Inflammatory macrophage treated with lipopolysaccharide for 4 hours (primary cell): ENCODE measurements at places on chromosomes 6 and 20.

GRCh38 chr20:21982559-21982958 is 277.1 kb downstream of the PAX1 start:
- DNase-seq, result no peak

DNA sequence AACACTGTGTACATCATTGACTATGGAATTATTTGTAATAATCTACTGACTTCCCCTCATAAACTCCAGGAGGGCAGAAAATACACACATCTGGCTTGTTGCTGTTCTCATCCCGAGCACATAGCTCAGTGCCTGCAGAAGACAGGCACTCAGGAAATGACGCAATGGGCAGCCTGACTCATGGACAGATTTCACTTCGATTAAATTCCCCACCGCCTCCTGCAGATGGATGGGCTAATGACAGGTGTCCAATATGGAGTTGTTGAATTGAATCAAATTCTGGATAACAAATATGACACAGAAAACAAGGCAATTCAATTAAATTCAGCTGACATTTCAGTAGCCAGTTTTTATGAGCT is 9.1 kb downstream of the ANKRD60 start:
- DNase-seq, result peak; percentile 27

GRCh38 chr6:39998126-39998525 is 63.9 kb upstream of the MOCS1 start:
- no peak for DNase-seq

GRCh38 chr6:157615951-157616350 is 207.1 kb upstream of the SNX9 start:
- DNase-seq, result no peak

GRCh38 chr6:14423955-14424354 is 306.4 kb downstream of the CD83 start:
- DNase-seq, result no peak

DNA sequence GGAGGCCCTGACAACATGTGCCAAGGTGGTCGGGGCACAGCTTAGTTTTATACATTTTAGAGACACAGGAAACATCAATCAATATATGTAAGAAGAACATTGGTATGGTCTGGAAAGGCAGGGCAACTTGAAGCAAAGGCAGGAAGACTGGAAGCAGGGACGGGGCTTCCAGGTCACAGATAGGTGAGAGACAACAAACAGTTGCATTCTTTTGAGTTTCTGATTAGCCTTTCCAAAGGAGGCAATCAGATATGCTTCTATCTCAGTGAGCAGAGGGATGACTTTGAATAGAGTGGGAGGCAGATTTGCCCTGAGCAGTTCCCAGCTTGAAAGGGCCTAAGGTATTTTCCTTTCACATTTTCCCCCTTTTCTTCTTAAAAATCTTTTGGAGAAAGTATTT is 311.0 kb upstream of the RGS17 start:
- DNase-seq, result no peak

DNA sequence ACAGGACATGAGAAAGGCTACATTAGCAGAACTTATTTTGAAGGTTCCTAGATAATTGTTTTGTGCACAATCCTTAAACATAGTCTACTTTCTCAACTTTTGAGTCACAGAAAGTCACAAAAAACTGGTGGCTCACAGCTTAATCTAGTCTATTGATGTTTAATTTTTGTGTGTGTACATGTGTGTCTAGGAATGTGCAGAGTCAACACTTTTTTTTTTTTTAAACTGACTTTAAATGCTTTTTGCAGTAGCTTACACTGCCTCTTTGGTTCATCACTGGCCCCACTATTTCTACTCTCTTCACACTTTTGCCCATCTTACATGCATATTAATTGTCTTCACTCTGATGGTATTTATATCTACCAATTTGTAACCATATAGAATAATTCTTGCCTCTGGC is 566.9 kb downstream of the BCKDHB start:
- no peak for DNase-seq

DNA sequence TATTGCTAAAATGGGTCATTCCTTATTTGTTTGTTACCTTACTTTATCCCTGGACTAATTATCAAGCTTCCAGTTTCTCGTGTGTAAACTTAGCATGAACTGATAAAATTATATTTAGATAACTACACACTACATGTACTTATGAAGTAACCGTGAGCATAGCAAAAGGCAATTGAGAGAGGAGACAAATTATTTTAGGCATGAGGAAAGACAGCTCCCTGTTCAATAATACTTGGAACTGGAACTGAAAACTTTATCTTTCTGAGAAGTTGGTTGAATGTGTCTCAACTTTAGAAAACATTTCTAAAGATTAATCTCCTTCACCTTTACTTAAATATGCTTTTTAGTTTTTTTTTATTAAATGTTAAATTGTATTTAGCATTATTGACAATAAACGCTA is 11.4 kb downstream of the CRISP3 start:
- no peak for DNase-seq

DNA sequence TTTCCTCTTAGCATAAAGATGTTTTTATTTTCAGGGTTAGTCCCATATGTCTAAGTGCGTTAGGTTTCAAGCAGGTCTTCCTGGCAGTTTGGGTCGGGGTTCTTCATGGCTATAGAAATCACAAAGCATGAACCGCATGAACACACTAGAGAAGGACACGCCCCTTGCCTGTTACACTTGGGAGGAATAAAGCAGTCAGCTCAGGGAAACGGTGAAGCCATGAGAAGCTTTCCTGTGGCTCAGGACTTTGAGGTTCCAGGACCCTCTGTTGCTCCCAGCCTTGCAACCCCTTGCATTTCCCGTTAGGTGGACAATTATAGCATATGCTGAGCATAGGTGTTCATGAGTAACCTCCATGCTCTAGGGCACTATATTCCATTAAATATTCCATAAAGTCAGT is 96.7 kb downstream of the SYCP2 start:
- no peak for DNase-seq

GRCh38 chr20:25044261-25044560 is 13.7 kb downstream of the ACSS1 start:
- no peak for DNase-seq

DNA sequence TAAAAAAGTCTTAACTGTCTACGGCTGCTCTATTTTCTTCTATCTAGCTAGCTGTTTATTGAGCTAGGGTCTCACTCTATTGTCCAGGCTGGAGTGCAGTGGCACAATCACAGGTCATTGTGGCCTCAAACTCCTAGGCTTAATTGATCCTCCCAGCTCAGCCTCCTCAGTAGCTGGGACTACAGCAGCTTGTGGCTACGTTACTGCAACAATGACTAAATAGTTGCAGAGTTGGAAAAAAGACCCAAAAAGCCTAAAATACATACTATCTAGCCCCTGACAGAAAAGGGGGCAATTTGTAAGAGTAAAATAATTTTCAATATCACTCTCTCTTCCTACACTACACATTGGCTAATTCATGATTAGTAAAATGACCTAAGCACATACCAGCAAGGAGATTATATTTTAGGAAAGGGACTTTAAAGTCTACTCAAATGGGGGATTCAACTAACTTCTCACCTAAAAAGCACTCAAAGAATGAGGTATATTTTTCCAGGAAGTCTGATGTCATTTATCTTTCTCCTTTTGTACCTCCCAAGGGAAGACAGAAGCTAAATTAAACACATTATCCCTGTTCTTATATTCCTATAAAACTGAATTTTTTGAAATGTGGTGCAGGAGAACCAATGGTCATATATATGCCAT is 82.8 kb downstream of the ZMYND8 start:
- DNase-seq, result peak; percentile 13

DNA sequence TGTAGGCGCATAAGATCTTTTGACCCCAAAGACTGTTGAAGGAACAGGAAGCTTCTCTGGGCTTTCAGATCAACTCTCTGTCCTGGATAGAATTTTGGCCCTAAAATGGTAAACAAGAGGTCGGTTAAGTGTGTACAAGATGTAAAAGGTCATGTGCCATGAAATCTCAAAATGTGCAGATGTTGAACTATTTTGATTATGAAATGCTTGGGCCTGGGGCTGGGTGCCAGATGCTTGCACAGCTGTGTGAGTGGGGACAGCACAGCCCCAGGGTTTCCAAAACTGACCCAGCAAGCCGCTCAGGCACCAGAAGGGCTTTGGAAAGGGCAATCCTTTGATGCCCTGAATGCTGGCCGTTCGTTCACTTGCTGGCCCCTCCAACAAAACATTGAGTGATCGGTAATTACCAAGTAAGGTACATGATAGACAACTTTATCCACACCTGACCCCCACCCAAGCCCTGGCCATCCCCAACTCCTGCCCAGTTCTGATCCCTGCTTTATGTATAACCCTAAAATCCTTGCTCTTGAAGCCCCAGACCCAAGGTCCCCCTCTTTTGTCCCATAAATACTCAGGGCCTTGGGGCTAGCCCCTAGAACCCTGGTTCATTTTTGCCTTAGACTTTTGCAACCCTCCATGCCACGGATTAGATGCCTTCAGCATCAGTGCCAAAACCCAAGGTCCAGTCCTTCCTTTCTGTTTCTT is 1.9 kb downstream of the TMEM239 start:
- DNase-seq, result no peak

GRCh38 chr6:141103246-141103645 is 1029.5 kb upstream of the GJE1 start:
- no peak for DNase-seq

- DNase-seq, result no peak
Measured at GRCh38 chr6:40391851-40392517, 195.2 kb downstream of the LRFN2 start.

- no peak for DNase-seq
Measured at GRCh38 chr6:3742076-3742425, 9.5 kb downstream of the PXDC1 start.

GRCh38 chr6:147506704-147507114 is 1.8 kb upstream of the SAMD5 start:
- peak; percentile 11 for DNase-seq

DNA sequence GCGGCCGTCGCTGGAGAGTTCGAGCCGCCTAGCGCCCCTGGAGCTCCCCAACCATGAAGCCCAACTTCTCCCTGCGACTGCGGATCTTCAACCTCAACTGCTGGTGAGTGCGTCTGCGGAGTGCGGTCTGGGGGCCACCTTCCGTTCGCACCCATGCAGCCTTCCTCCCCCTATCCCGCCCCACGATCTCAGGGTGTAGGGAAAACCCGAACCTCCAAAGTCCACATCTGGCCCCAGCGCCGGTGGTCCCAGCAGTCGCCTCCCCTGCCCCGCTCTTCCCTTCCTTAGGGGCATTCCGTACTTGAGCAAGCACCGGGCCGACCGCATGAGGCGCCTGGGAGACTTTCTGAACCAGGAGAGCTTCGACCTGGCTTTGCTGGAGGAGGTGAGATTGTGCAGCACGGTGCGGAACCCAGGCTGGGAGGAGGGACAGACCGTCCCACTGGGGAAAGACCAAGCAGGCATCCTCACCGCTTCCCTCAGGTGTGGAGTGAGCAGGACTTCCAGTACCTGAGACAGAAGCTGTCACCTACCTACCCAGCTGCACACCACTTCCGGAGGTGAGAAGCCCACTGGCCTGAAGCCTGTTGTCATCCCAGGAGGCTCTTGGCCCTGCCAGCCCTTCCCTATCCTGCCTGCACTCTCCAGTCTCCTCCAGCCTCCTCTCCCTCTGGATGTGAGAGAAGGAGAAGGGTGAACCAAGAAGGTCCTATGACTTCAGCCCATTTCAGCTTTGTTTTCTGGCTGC is 719 bp downstream of the SMPD2 start:
- peak; percentile 43 for DNase-seq

DNA sequence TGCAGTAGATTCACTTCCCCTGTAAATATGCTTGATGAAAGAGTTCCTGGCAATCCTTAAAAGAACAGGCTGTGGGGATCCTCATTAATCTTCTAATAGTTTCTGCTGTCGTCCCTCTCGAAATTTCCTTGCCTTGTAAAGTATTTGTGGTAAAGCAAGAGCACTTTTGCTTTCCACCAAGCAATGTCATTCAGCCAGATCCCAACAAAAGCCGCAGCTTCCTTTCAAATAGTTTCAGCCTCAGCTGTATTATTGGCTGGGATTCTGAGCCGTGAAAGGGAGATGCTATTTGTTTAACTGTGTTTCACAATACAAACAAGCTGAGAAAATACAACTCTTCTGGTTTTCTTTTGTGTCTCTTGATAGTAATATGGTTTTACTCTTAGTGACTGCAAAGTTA is 48.9 kb upstream of the EPHA7 start:
- no peak for DNase-seq

DNA sequence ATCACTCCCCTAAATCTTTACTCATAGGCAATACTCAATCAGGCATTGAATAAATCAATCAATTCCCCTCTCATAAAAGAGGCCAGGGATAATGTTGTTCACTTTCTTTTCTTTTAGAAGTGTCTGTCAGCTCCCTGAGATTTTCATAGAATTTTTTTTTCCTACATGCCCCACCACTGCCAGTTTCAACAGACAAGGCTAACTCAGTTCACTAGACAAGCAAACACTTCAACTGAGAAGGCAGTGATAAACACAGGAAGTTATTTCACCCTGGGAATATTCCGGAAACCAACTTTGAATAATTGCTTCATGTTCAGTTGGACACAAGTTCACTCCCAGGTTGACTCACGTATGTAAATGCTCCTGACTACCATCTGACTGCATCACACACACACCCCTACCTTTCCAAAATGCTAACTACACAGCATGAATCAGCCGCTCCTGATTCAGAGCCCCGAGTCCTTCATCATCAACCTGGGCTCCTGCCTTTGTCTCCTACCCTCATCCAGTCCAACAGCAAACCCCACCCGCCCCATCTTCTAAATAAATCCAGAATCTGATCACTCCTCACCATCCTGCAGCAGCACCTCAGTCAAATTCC is 143.9 kb downstream of the BCAS1 start:
- peak; percentile 95 for DNase-seq

DNA sequence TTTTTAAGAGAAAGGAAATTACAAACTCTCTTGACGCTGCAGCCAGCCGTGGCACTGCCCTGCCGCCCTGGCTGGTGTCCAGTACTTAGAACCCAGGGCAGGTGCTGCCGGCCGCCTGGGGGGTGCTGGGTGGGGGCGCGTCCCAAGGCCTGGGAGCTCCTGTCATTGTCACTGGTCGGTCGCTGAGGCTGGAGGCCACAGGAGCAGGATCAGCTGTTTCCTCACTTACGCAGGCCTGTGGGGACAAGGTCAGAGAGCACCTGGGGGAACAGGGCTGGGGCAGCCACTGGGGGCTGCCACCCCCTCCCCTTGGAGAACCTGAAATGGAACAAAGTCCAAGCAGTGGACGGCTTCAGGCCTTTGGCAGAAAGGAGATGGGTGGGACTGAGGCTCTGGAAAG is 5.6 kb downstream of the BIRC7 start:
- no peak for DNase-seq

DNA sequence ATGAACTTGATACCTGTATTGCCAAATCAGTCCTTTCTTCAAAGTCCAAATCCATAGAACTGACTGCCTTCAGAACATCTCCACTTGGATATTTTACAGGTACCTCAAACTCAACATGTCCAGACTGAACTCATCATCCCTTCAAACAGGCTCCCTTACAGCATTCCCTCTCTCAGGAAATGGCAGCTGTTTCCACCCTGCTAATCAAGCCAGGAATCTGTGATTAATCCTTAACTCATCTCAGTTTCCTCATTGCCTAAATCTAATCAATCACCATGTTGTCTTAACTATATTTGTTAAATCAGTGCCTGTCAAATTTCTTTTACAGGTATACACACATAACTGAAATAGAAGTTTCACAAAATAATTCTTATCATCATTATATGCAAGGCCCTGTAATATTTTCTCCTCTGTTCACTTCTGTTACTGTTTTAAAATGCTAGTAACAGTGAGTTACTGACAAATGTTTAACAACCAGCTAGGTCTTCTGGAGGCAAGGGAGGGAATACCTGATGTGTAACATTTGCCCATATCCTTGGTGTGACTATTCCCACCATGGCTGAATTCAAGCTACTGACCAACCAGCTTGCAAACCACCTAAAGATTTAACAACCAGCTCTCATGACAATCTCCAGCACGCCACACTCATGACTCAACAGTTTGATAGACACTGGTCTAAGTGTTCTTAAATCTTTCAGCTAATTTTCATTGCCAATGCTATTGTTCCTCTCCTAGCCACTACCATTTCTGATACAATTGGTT is 124.9 kb downstream of the ADAT2 start:
- no peak for DNase-seq
